ENCODE measurements at places on chromosomes 4 and X.

DNA sequence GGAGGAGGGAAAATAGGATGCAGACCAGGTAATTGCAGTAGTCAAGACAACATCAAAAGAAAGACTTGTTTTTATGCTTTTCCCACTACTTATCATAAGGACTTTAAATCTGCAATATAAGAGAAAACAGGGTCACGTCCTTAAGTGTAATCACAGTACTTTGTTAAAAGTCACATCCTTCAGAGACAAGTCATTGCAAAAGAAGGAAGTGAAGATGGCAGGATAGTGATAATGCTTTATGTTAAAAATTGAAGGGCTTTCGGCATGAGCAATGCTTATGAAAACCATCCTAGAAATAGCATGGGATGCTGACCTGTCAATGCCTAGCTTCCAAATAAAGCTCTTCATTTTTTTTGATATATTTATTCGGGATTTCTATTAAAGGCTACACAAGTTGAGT lies 110.2 kb upstream of the TENM3 start:
- no peak for DNase-seq

GRCh38 chrX:54029529-54030143 lies 14.6 kb downstream of the PHF8 start:
- no peak for DNase-seq

DNA sequence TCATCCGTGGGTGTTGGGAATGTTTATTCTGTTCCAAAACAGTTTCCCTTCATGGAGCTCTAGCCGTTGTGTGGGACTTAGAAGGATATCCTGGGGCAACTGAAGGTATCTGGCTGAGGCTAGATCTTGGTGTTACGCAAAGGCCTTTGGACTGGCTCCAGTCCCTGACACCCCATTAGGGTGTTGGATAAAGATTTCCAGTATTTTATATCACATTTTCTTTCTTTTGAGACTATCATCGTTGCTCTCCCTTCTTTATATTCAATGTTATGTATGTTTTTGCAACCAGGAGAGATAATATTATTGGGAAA lies 103.0 kb downstream of the TECRL start:
- DNase-seq: no peak

- no peak for DNase-seq
These were observed 33.9 kb downstream of the NBDY start for GRCh38 chrX:56762707-56763555.

DNA sequence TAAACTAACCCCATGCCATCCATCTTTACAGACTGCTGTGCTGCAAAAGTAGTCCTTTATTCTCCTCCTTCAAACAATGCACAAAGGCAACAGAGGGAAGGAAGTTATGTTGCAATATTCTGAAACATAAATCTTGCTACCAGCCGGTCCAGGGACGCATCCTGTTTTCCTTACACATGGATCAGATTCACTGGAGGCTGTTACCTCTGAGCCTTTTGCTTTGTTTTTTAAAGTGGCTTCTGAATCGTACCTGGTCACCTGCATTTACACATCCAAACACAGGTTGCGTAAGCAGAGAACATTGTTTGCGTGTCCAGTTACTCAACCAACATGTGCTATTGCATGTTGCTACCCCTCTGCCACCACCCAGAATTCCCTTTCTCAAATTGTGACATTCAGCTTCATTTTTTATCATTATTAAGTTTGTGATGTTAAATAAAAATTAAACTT lies 8.8 kb downstream of the PPARGC1A start:
- DNase-seq: no peak

- no peak for DNase-seq
These were observed 691 bp upstream of the USP46 start for GRCh38 chr4:52659722-52660261.

DNA sequence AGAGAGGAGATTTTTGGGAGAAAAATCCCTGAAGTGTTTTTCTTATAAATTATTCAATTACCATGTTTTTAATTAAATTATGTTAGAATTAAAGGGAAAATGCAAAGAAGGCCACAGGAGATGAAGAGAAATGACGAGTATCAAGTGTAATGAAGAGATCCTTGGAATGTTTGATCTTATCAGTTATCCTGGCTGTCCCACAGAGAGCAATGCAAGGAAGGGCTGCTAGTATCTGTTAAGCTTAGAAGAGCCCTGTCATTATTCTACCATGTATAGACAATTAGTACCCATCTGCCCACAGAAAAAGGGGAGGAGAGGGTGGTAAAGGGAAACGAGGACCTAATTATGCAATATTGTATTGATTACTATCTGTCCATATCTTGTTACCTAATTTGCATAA lies 257.1 kb downstream of the BANK1 start:
- no peak for DNase-seq

DNA sequence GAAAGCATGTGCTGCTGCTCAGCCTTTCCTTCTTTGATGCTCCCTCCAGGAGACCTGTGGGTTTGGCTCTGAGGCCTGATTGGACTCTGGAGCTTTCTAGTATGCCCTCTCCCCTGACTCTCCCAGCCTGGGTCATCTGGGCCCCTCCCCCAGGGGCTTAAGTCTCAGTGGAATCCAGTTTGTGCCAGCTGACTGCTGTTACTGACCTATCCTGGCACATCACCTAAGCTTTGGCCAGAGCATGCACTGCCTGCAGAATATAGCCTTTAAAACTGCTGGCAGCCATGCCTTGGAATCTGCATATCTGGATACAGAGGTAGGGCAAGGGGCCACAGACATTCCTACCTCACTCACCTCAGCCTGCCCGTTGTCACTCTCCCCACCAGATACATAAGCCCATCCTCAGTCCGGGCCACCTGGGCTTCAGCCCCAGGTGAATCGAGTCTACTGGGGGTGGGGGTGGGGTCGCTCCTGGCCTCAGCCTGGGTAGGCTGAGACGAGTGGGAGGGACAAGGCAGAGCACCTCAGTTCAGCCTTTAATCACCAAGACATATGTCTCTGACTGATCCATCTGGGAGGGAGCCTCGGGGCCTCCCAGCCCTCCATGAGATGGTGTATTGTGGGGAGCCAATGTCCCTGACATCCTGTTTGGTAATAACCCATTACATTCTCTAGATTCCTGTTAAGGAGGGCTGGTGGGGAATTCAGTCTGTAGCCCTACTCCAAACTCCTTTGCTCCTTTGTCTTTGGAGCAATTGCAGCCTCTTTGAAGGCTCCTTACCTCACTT lies 61.2 kb downstream of the STARD8 start:
- DNase-seq: no peak

- no peak for DNase-seq
These were observed 107.7 kb downstream of the FAM53A start for GRCh38 chr4:1576304-1576960.
